ENCODE measurements at places on chromosomes 7 and 10. TPM values are rescaled to one million over a fixed set of nuclear protein-coding genes. Genes with fewer than 3 reads are reported as not detected.

GRCh38 chr7:130683026-130683425 lies 3.3 kb downstream of the TSGA13 start:
- no peak for DNase-seq
- H3K27me3 ChIP-seq = no peaks in the 10 kb centered on the region
- H3K4me1 ChIP-seq = no peaks in the 10 kb centered on the region
- no peak overlapping the region for H3K4me3 ChIP-seq
- H3K36me3 ChIP-seq = no peaks in the 10 kb centered on the region

DNA sequence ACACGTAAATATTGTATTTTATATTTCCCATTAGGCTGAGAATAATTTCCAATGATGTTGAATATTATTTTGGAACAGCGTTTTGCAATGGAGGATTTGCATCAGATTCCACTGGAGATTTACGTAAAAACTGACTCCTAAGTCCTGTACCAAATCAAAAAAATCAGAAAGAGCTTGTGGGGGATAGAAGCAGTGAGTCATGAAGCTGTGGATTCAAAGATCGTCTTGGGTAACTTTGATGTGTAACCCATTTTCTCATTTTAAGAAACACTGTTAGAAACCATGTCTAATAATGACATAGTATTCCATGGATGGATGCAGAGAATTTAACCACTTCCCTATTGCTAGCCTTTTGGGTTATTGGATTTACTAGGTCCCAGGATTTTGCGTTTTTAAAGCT lies 158.6 kb downstream of the INHBA start:
- no peaks in the 10 kb centered on the region for H3K27me3 ChIP-seq
- DNase-seq = no peak
- H3K4me1 ChIP-seq = no peaks in the 10 kb centered on the region
- no peak overlapping the region for H3K27ac ChIP-seq
- H3K36me3 ChIP-seq = no peaks in the 10 kb centered on the region

- no peaks in the 10 kb centered on the region for H3K4me1 ChIP-seq
- H3K4me3 ChIP-seq = no peak overlapping the region
- H3K36me3 ChIP-seq = no peaks in the 10 kb centered on the region
- no peak for DNase-seq
These were observed 72.7 kb downstream of the ZWINT start for GRCh38 chr10:56288403-56288802.

The PROSER2 gene
- polyA plus RNA-seq = 24.3 TPM

- H3K4me1 ChIP-seq = no peaks in the 10 kb centered on the region
- H3K27me3 ChIP-seq = no peaks in the 10 kb centered on the region
- peak within 1 kb of the TSS; percentile 81 for H3K4me3 ChIP-seq
- DNase-seq = peak; percentile 91
- peak within 1 kb of the TSS; percentile 92 for H3K27ac ChIP-seq
- H3K36me3 ChIP-seq = no peaks in the 10 kb centered on the region
These were observed at the start of gene TSPAN12 for GRCh38 chr7:120857588-120858573. Gene TSPAN12, minus strand, starts transcription at chr7:120858144. Its CDS starts 1,381 bp downstream, at chr7:120856763.

GRCh38 chr10:53162856-53163255 lies 390.3 kb upstream of the MBL2 start:
- H3K4me3 ChIP-seq = no peak overlapping the region
- no peak for DNase-seq
- H3K27me3 ChIP-seq = no peaks in the 10 kb centered on the region
- no peaks in the 10 kb centered on the region for H3K4me1 ChIP-seq
- no peak overlapping the region for H3K27ac ChIP-seq
- H3K36me3 ChIP-seq = no peaks in the 10 kb centered on the region

DNA sequence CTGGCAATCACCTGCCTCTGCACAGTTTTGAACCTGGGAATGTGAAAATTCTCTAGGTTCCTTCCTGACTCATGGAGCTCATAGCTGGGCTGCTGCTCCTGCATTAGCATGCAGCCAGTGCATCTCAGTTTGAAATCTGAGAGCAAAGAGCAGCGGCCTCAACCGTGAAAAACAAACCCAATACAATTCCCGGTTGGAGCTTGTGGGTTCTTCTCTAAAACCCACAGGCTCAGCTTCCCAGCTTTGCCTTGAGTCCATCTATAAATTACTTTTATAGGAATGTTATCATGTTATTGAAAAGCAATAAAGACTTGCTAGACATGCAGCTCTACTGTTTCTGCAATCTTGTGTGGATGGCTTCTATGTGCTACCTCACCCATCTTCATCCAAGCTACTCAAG lies 191.7 kb downstream of the CXCL12 start:
- no peaks in the 10 kb centered on the region for H3K36me3 ChIP-seq
- peaks cover 16% of the 10 kb centered on the region for H3K4me1 ChIP-seq
- H3K27ac ChIP-seq = no peak overlapping the region
- no peaks in the 10 kb centered on the region for H3K27me3 ChIP-seq
- no peak overlapping the region for H3K4me3 ChIP-seq
- no peak for DNase-seq

DNA sequence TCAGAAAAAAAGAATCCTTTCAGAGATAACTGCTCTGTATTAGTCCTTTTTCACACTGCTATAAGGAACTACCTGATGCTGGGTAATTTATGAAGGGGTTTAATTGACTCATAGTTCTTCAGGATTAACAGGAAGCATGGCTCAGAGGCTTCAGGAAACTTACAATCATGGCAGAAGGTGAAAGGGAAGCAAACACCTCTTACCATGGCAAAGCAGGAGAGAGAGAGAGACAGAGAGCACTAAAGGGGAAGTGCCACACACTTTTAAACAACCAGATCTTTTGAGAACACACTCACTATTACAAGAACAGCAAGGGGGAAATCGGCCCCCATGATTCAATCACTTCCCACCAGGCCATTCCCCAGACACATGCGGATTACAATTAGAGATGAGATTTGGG lies 114.2 kb downstream of the TES start:
- H3K4me3 ChIP-seq = no peak overlapping the region
- H3K27me3 ChIP-seq = no peaks in the 10 kb centered on the region
- no peaks in the 10 kb centered on the region for H3K4me1 ChIP-seq
- H3K36me3 ChIP-seq = no peaks in the 10 kb centered on the region
- no peak for DNase-seq
- H3K27ac ChIP-seq = no peak overlapping the region

DNA sequence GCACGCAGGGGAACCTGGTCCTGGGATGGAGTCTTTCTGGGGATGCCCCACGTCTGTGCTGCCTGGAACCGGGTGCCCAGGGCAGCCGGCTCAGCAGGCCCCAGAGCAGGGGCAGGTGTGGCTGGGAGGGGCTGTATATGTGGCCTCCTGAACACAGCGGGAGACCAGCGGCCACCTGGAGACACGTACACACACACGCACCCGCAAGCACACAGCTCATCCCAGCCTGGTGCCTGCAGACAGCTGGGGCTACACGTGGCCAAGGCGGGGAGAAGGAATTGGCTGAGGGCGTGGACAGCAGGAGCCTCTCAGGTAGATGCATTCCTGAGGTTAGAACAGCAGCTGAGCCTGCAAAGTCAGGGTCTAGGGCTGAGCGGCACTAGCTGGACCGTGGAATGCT lies 14.0 kb downstream of the ADAM8 start:
- no peak overlapping the region for H3K27ac ChIP-seq
- no peak for DNase-seq
- H3K4me1 ChIP-seq = peaks cover 15% of the 10 kb centered on the region
- H3K27me3 ChIP-seq = no peaks in the 10 kb centered on the region
- H3K4me3 ChIP-seq = no peak overlapping the region
- no peaks in the 10 kb centered on the region for H3K36me3 ChIP-seq

DNA sequence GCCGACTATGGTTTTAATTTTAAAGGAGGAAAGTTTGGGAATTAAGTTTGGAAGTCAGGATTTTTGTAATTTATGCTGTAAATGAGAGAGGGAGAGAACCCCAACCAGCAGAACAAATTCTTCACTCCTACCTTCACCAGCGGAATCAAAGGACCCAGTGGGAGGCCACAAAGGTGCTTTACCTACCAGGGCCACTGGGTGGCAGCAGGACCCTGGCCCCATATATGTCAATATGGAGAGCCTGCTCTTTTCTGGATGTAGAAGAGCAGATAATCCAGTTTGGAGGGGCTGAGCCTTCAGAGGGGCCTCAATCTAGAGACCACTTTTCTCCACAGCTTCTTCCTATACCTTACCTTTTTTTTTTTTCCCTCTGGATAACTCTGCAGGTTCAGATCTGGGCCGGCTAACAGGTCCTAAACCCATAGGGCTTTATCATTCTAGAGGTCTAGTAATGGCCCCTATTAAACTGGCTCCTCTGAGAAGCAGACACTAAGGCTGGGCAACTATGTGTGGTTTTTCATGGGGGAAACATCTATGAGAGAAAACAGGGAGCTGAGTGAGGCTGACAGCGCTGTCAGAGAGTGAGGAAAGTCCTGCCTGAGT lies 8.5 kb upstream of the SCD start:
- peaks cover 15% of the 10 kb centered on the region for H3K4me1 ChIP-seq
- peak; percentile 85 for DNase-seq
- no peak overlapping the region for H3K27ac ChIP-seq
- H3K4me3 ChIP-seq = no peak overlapping the region
- peaks cover 2% of the 10 kb centered on the region for H3K27me3 ChIP-seq
- no peaks in the 10 kb centered on the region for H3K36me3 ChIP-seq
